Posterior cingulate gyrus (tissue), 11 donors: ENCODE measurements at places on chromosomes 1 and 21.

- no peak for DNase-seq
These were observed 172.6 kb downstream of the PLA2G4A start for GRCh38 chr1:187001198-187001889.

GRCh38 chr1:172141341-172141881 lies 279.1 kb upstream of the C1orf105 start:
- no peak for DNase-seq

GRCh38 chr1:25832336-25833037 lies 12.7 kb downstream of the MTFR1L start:
- DNase-seq, result no peak

GRCh38 chr1:216223486-216223885 lies 199.8 kb downstream of the USH2A start:
- no peak for DNase-seq

DNA sequence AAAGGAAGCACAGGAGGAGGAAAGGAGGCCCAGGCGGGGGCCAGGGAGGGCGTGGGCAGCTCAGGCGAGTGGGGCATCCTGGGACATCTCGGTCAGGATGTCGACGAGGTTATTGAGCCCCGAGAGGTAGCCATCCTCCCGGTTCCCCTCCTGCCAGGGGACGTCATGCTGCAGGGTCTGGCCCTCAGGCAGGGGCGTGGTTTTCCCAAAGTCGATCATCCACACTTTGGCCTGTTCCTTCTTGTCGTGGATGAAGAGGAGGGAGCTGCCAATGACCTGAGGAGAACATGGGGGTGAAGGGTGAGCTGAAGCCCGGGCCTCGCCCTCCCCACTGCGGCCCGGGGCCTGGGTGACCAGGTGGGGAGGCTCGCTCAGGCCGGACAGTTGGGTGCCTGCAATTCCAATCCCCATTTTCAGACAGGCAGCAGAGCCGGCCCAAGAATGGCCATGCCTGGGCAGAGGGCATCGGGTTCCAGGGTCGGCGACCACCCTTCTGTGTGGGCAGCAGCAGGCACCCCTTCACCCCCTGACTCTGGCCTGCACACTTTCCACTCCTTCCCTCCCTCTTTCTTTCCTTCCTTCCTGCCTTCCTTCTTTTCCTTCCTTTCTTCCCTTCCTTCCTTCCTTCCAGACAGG lies 86.2 kb downstream of the STUM start:
- no peak for DNase-seq
